ENCODE measurements at places on chromosomes 5 and 9. TPM values are rescaled to one million over a fixed set of nuclear protein-coding genes. Genes with fewer than 3 reads are reported as not detected.

The SV2C gene
- 1.1 TPM for total RNA-seq

The MARCOL gene
- total RNA-seq: not detected

The ELAVL2 gene
- total RNA-seq: 1.3 TPM

The ADCY2 gene
- total RNA-seq: 0.27 TPM

The PTGER4 gene
- total RNA-seq: 1.9 TPM

The BTNL9 gene
- 0.08 TPM for total RNA-seq

The SELENOP gene
- total RNA-seq: 0.95 TPM

The MEGF10 gene
- 0.05 TPM for total RNA-seq

The LRRC19 gene
- total RNA-seq: not detected

The GABBR2 gene
- 1.4 TPM for total RNA-seq

The SLC34A1 gene
- total RNA-seq: 0.10 TPM

The NUTM2G gene
- total RNA-seq: not detected

The FYB1 gene
- total RNA-seq: 0.56 TPM

The AK1 gene
- 2.2 TPM for total RNA-seq

The TPPP gene
- total RNA-seq: not detected

The MYMK gene
- total RNA-seq: not detected

The DPYSL3 gene
- total RNA-seq: 1.4 TPM

The GGTA1 gene
- 0.13 TPM for total RNA-seq

Data from GM12878 (cell line).